ENCODE measurements at places on chromosomes 7 and 10. TPM values are rescaled to one million over a fixed set of nuclear protein-coding genes. Genes with fewer than 3 reads are reported as not detected.

ANXA11 gene
- 39.4 TPM for total RNA-seq

RASSF4 gene
- total RNA-seq, result 5.9 TPM

VOPP1 gene
- 94.5 TPM for total RNA-seq

CLIP2 gene
- 18.1 TPM for total RNA-seq

CPN1 gene
- not detected for total RNA-seq

ETV1 gene
- total RNA-seq, result 21.1 TPM

CYP2E1 gene
- 0.36 TPM for total RNA-seq

VIM gene
- total RNA-seq, result 6,735 TPM

- no peak for DNase-seq
These were observed 334.7 kb upstream of the CHRM2 start for GRCh38 chr7:136533732-136534131.

- no peak for DNase-seq
These were observed 22.9 kb upstream of the LRRC17 start for GRCh38 chr7:102889851-102890250.

- DNase-seq, result peak; percentile 15
These were observed 301.3 kb upstream of the BMPER start for GRCh38 chr7:33604056-33604455.

DNA sequence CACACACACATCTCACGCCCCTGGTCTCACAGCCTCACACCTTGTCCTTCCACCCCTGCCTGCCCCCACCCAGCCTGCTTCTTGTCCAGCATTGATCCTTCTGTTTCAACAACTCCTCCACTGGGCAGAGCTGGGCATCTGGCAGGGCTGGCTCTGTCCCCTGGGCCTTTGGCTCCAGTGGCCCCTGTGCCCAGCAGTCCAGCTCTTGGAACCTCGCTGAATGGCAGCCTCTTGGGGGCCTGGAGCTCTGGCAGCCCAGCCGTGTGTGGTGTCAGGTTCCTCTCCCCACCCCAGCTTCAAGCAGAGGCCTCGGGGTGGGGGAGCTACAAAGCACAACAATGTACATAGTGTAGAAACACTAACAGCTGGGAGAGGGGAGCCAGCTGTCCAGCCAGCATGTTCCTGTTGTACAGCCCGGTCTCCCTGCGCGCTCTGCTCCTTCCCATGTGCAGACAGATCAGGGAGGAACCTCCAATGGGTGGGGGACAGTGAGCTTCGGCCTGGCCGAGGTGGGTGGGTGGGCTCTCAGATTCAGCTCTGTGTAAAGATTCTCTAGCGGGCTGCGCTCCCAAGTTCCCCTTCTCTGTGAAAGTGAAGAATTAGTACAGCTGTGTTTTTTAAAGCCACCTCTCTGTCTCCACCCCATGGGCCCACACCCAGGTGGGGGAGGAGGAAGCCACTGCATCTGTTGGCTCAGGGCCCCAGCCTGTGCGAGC, 19.4 kb downstream of the ZMIZ2 start:
- peak; percentile 77 for DNase-seq

DNA sequence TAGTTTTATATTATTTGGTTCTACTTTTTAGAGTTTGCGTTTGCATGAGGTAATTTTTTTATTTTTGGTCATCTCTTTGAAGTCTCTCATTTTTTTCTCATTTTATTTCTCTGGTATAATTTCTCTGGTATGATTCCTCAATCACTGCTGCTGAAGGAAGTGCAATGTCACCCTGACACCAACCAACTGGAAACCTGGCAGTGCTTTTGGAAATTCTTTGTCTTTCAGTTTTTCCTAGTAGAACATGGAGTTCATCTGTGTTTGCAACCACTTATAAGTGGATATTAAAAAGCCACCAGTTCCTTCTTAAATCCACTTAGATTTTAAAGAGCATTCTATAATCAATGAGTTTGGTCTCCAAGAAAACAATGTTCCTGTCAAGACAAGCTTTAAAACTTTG, 291.8 kb downstream of the PRKG1 start:
- no peak for DNase-seq

DNA sequence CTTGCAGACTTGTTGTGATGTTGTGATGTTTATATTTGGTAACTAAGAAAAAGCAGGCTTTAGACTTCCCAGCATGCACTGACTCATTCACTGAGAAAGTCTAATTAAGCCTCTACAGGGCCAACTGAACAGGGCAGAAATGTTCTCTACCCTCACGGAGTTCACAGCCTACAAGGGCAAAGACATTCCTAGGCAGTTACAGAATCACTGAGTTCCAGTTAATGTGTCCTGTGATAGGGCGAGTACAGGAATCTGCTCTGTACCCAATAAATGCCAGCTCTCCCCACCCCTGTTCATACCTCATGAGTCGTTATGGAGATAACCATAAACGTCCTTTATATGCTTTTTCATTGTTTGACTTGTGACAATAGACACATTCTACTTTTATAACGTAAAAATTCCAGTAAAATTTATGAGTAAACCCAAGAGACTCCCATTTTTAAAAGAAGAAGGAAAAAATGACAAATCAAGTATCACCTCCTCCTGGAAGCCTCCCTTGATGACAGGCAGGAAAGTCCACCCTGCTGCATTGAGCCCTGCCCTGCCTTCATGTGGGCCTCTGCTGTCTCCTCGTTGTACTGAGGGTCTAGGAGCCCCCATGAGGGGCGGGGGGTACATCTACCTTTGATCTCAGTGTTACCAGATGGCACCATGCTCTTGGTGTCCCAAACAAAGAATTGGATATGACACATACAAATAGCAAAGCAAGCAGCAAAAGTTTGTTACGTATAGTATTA, 14.3 kb downstream of the MUC12 start:
- DNase-seq, result peak; percentile 31

DNA sequence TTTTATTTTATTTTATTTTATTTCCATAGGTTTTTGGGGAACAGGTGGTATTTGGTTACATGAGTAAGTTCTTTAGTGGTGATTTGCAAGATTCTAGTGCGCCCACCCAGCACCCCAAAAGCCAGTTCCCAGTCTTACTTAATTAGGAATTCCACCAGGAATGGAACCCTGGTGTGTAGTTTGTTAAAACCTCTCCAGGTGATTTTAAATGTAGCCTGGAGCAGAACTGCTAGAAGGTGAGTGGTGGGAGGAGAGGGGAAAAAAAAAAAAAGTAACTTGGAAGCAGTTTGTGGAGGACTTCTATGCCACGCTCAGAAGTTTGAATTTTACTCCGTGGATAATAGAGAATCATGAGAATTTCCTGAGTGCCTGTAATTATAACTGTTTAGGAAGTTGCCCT, 5.5 kb upstream of the TEX47 start:
- DNase-seq, result no peak

GRCh38 chr10:58896229-58896628, 280.2 kb upstream of the PHYHIPL start:
- DNase-seq, result no peak

DNA sequence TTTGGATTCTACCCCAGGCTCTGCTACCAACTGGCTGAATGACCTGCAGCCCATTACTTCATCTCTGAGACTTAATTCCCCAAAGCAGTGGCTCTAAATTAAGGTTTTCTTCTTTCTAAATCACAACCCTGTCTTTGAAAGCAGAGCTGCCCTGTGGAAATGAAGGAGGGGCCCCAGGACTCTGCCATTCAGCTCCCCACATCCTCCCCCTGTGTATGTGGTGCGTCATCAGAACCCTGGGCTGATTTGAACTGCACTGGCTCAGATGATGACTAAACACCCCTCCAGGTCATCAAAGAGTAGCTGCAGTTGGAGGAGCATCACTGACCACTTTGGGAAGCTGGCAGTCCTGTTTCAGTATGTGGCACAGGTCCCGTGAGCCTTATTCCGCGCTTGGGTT, 46.6 kb downstream of the BPGM start:
- peak; percentile 96 for DNase-seq

GRCh38 chr10:43731486-43731885, 82.8 kb upstream of the ZNF32 start:
- DNase-seq, result no peak

DNA sequence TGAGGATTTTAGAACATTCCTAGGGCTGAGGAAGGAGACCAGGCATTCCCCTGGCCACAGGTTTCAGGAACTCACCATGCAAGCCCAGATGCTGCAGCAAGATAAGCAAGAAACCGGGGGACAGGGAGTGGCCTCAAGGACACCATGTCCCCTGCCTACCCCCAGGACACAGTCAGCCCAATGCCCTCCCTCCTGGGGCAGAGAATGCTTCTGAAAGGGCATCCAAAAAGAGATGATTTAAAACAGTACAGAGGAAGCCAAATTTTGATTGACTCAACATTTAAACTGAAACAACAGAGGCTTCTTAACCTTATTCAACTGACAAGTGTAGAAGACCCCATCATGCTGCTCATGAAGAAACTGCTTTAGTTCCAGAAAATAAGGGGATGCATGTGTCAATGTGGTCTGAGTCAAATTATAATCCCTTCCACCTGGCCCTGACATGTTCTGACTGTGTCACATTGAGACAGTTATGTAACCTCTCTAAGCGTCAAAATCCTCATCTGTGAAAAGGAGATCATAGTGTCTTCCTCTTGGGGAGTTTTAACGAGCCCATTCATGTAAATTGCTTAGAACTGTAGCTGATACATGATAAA, 60.0 kb downstream of the ICA1 start:
- DNase-seq, result no peak

- DNase-seq, result peak; percentile 58
These were observed 12.7 kb downstream of the NRBF2 start for GRCh38 chr10:63145782-63146181.

GRCh38 chr10:31961277-31962074, 32.8 kb upstream of the ARHGAP12 start:
- DNase-seq, result peak; percentile 64

- peak; percentile 25 for DNase-seq
These were observed 1.1 kb downstream of the ACTR1A start for GRCh38 chr10:102501201-102502028.

GRCh38 chr7:101913247-101913721, 95.9 kb downstream of the CUX1 start:
- DNase-seq, result no peak

GRCh38 chr10:111295788-111296187, 219.0 kb downstream of the ADRA2A start:
- no peak for DNase-seq

DNA sequence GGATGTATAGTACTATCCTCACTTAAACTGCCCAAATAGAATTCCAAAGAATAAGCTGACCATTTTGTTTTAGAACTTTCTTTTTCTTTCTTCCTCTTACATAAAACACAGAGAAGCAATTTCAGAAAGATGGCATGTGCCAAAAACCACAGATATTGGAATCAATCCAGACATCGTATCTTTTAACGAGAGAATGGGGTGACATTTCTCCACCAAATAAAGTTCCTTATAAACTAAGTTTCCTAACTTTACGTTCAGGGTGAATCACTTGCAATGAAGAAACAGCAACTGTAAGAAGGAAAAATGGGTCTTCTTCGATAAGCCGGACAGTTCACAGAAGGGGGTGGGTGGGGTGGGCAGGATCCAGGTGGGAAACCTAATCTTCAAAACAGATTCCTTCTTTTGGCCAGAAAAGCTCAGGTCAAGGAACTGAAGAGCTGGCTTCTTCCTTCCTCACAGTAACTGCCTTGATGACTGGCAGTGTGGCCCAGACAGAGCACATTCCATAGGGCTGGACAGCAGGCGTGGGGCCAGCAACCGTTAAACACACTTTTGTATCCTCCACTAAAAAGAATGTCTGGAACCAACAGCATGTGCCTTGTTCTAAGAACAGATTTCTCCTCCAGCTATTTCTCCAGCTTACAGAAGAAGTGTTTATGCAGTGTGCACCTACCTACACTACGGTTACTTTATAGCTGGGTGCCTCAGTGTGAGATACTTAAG, 31.5 kb downstream of the CREB3L2 start:
- DNase-seq, result peak; percentile 85

GRCh38 chr10:120282846-120283492, 174.1 kb upstream of the PLPP4 start:
- no peak for DNase-seq

DNA sequence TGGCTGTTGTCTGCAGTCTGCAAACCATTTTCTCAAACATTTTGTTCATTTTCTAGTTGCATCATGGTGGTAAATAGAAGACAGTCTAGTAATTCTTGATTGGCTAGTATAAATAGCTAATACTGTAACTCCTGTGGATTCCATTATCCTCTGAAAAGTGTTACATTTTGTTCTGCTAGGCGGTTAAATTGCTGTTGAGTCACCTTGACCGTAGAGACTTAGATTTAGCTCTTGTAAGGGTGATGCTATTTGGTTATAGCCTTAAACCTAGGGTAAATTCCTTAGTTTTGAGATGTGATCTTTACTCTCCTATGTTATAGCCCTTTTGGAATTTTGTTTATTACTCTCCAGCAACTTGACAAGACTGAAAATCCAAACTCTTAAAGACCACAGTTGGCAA, 58.8 kb downstream of the SHOC2 start:
- DNase-seq, result peak; percentile 25

DNA sequence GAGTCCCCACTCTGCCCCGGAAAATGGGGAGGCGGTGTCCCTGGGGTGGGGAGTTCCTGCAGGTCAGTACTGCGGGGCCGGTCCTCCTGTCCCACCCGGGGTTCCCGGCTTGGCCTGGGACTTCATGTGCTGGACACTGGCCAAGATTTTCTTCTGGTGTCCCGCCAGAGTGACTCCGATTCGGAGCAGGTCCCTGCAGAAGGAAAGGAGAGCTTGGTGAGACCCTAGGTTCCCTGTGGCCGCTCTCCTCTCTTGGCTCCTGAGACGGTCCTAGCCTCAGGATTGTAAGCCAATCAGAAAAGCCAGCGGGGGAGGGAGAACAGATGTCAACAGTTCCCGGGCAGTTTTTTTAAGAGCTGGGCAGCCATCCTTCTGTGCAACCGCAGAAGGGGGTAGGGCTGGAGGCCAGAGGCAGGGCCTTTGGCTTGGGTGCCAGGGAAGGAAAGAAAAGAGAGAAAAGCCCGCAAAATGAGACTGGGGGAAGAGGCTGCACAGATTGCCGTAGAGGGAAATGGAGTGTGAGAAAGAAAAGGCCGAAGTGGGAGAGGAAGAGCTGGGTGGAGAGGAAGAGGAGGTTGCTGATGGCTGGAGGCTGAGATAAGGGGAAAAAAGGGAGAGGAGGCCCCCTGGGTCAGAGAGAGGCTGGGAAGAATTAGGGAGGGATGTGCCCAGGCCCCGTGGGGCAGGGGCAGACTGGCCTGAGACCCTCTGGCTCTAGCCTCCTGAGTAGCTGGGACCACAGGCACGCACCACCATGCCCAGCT, 23.7 kb downstream of the EPHB4 start:
- peak; percentile 83 for DNase-seq

DNA sequence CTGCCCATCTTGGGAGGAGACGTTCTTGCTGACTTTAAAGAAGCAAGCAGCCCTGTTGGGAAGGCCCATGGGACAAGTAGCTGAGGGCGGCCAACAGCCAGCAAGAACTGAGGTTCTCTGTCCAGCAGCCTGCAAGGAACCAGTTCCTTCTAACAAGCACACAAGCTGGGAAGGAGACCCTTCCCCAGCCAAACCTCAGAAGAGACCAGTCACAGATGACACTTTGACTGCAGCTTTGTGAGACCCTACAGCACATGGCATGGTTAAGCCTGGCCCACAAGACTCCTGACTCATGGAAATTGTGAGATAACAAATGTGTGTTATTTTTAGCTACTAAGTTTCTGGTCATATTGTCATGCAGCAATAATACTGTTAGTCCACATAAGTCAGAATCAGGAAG, 99.9 kb downstream of the PRLHR start:
- DNase-seq, result no peak

All from IMR-90 (cell line).